ENCODE measurements at places on chromosomes 4 and X.
A peak's percentile ranks its signal among the peaks of the same experiment; 100 is the strongest.

GRCh38 chr4:98434816-98435215, 173.6 kb downstream of the RAP1GDS1 start:
- no peak for DNase-seq

GRCh38 chrX:5163663-5164062, 1065.0 kb downstream of the NLGN4X start:
- DNase-seq = no peak

DNA sequence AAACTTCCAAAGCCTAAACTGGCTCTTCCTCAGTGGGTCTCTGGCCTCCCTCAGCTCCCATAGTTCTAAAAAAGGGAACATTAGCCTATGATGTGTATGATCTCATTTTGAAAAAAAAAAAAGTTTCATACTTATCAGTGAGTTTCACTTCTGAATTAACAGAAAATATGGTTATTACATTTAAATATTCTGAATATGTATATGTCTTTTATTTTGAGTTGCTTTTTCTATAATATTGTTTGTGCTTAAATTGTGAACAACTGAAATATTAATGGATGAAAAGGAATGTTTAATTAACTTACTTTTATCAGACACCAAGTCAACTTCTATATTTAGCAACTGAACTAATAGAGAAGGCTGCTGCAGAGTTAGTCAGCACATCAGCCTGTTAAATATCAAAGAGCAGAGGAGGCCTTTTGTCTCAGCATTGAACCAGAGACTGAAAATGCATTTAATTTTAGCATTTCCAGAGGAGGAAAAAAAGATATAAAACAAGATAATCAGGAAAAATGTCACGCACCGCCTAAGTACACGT, 20.4 kb upstream of the FHL1 start:
- no peak for DNase-seq

DNA sequence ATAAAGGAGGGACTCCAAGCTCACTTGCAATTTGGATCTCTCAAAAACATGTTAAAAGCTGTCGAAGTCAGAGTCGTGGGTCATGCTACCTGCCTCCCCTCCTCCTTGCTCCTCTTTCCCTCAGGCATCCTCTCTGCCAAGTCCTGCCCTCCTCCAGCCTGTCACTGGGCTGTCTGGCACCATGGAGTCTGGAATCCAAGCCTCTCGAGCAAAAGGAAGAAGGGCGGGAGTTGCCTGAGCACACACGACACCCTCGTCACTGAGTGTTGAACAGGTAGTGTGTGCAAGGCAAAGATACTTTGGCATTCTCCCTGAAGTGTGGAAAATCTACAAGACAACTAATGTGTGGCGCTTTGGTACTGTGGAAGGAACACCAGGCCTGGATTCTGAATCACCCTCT, 62.2 kb downstream of the HAUS3 start:
- no peak for DNase-seq

- DNase-seq = no peak
These were observed 164.8 kb upstream of the SPANXN4 start for GRCh38 chrX:142860944-142861343.

GRCh38 chr4:142044271-142044670, 407.9 kb downstream of the IL15 start:
- no peak for DNase-seq

DNA sequence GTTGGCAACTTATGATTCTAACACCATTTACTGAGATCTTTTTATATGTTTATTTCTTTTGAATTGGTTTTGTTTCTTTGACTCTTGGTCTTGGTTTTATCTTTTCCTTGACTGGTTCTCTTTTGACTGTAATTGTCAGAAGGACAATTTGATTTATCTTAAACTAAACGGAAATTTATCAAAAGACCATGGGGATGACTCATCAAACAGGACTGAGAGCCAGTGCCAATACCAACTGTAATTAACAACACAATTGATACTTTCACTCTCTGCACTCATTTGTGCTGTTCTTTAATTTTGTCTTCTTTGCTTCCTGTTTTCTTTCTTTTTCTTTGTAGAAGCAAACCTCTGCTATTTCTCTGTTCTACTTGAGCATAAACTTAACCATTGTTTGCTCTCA, 776.8 kb downstream of the CCSER1 start:
- DNase-seq = peak; percentile 44

- no peak for DNase-seq
These were observed 46.1 kb upstream of the LGI2 start for GRCh38 chr4:25076625-25077398.

- no peak for DNase-seq
These were observed 1.2 kb downstream of the TMEM255A start for GRCh38 chrX:120309873-120310705.

GRCh38 chrX:26918631-26919030, 544.5 kb downstream of the PPP4R3C start:
- DNase-seq = peak; percentile 19

GRCh38 chrX:107753187-107753586, 22.4 kb downstream of the TSC22D3 start:
- DNase-seq = no peak

GRCh38 chrX:120647127-120647526, 17.3 kb upstream of the C1GALT1C1 start:
- DNase-seq = no peak

- DNase-seq = no peak
These were observed 115.7 kb upstream of the FAT1 start for GRCh38 chr4:186839122-186840037.

GRCh38 chrX:115912372-115912897, 258.1 kb upstream of the AGTR2 start:
- no peak for DNase-seq

GRCh38 chrX:84729408-84729807, 227.2 kb upstream of the HDX start:
- DNase-seq = no peak

DNA sequence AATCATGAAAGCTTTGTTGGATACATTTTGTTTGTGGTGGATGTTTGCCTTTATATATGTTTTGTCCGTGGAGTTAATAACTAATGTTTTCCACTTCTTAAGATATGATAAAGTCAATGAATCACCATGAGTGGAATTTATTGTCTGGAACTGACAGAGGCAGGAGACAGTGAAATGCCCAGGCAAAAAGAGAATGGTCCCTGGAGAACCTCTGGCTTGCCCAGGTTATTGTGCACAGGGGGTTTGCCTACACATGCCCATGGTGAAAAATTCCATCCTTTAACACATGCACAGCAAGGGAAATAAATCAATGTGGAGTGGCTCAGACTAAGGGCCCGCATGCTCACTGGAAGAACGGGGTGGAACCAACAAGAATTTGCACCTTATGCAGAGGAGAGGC, 964.3 kb upstream of the GRIA3 start:
- no peak for DNase-seq

- no peak for DNase-seq
These were observed 321.9 kb downstream of the HS3ST1 start for GRCh38 chr4:11106759-11107158.

DNA sequence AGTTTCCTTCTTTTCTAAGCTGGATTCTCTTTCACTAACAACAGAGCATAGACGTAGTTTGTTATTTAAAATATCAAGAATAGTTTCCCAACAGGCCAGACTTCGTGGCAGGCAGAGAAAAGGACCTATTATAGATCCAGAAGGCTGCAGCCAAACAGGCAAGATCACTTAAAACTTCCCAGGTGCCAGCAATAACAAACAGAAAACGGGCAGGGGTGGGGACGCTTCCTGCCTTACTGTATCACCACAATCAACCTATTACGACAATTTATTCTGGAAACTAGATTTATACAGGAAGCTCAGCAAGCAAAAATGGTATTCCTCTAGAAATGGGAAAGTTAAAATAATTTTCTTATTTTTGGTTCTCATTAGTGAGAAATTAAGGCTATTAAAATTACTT, 22.1 kb downstream of the RWDD4 start:
- no peak for DNase-seq

GRCh38 chr4:139815778-139816601, 150.4 kb downstream of the MGST2 start:
- peak; percentile 54 for DNase-seq

DNA sequence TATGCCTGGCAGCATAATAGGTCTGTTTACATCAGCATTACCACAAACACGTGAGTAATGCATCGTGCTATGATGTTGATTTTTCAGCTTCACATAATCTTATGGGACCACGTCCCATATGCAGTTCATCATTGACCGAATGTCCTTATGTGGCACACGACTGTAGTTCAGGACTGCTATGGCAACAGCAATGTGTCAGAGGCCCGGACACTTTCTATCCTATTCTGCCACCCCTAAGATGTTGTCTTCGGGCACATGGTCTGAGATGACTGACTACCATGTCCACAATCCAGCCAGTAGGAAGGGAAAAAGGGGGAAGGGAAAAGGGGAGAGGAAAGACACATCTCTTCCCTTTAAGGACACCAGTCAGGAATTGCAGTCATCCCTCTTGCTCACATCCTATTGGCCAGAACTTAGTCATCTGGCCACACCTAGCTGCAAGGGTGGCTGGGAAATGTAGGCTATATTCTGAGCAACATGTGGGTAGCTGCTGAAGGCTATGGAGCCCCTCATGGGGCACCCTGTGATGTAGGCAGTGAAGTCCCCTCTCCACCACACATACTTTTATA, 196.0 kb upstream of the RBPJ start:
- DNase-seq = no peak

- DNase-seq = no peak
These were observed 644.4 kb downstream of the TRIML1 start for GRCh38 chr4:188783606-188784160.

DNA sequence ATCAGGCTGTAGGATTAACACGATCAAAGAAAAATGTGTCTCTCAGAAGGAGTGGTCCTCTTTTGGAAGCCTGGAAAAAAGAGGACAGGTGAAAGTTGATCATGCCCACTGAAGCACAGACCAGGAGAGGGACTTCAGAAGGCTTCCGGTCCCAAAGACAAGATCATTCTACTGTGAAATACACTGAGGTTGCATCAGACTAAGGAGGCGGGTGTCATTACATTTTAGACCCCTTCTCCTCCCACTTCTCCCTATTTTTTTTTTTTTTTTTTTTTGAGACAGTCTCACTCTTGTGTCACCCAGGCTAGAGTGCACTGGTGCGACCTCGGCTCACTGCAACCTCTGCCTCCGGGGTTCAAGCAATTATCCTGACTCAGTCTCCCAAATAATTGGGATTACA, 67.5 kb downstream of the RBM47 start:
- no peak for DNase-seq

DNA sequence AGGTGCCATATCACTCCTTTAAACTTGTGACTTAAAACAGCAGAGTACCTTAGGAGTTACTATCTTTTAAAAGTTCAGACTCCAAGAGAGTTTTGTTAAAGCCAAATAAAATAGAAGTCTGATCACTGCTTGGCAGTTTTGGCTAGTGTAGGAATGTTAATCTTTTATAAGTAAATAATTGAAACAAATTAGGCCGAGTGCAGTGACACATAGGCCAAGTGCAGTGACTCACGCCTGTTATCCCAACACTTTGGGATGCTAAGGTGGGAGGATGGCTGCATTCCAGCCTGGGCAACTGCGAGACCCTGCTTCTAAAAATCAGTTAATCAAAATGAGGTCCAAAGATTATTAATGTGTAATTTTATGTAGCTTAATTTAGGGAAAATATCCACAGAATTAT, 37.2 kb downstream of the WDR44 start:
- no peak for DNase-seq

GRCh38 chr4:54741202-54741601, 83.4 kb downstream of the KIT start:
- DNase-seq = no peak

GRCh38 chrX:148203531-148203930, 222.4 kb downstream of the FMR1NB start:
- DNase-seq = no peak

- DNase-seq = peak; percentile 13
These were observed at the start of gene SASH3 for GRCh38 chrX:129779747-129780146. SASH3 (plus strand) TSS chrX:129779949; CDS start chrX:129780098, 149 bp downstream.

All from hematopoietic multipotent progenitor cell treated with erythropoietin and hydrocortisone succinate and interleukin-3 and kit ligand, for 8 days (in vitro differentiated cells).